ENCODE measurements at places on chromosomes 6 and 20. TPM values are rescaled to one million over a fixed set of nuclear protein-coding genes. Genes with fewer than 3 reads are reported as not detected.

LAMA2 gene
- 1.3 TPM for total RNA-seq

CCM2L gene
- total RNA-seq, result 0.08 TPM

SFTA2 gene
- total RNA-seq, result not detected

ATP6V1G2 gene
- 0.45 TPM for total RNA-seq

ENPP4 gene
- total RNA-seq, result 2.1 TPM

PLG gene
- total RNA-seq, result not detected

Measured in SK-MEL-5 (cell line).